ENCODE measurements at places on chromosomes 11 and 22.

DNA sequence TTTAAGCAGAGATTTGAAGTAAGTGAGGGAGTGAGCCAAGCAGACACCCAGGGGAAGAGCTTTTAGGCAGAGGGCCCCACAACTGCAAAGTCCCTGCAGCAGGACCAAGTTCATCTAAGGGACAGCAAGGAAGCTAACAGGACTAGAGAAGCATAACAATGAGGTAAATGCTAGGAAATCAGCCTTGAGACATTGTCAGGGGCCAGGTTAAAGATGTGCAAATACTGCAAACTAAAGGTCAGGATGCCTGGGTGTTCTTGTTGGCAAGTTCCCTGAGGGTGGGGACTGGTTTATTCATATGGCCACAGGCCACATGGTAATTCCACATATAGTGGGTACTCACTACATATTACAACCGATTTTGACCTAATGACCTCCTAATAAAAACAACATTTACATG, 399.2 kb upstream of the NARS2 start:
- DNase-seq = no peak

DNA sequence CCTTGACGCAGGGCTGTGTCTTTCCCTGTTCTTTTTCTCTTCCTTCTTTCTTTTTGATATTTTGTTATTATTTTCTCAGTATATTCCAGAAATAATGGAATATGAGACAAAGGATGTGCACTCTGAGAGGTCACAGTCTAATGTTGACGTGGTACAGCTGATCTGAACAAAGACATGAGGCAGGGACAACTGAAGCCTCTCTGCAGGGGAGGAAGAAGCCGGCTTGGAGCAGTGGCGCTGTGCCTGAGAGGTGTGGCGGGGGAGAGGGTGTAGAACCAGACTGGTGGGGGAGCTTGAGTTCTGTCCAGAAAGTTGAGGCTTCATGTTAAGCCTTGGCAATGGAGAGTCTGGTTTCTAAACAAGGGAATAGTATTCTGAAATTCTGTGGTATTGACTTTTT, 34.7 kb downstream of the ADAMTS15 start:
- no peak for DNase-seq

DNA sequence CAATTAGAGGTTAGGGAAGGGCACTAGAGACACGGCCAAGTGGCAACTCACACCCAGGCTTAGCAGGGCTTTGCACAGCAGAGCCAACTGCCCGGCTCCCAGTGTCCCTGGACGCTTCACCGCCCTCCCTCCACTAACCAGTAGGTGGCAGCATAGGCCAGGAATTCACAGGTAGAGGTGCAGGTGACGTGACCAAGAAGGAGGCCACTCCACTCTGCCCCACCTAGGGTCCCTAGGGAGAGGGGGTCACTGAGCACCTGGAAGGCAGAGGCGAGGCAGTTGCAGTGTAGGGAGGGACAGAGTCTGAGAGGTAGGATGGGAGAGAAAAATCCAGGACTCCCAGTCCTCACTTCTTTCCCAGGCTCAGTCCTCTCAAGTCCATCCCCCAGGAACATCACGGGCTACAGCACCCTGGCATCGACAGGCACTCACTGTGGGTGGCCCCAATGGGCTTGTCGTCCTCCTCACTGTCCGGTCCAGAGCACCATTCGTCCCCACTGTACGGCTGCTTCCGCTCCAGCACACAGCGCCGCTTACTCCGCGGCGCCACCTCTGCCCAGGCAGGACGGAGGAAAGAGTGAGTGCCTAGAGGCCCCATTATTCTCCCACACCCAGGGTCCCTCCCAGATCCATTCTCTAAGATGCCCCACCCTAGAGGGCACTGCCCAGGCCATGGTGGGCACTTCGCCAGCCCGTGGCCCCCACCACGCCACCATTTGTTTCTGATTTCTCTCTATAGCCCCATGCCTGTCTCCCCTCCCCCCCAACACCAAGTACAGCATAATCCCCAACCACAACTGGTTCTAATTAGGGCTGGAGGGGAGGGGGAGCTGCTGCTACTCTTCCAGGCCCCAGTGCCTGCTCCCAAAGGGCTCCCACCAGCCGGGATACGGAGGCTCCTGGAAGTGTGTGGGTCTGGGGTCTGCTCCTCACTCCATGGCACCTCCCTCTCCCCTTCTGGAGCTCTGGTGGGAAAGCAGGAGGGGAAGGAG, 18.4 kb downstream of the BCL9L start:
- DNase-seq = peak; percentile 85

- no peak for DNase-seq
These were observed 5.7 kb downstream of the LTO1 start for GRCh38 chr11:69669486-69669885.

DNA sequence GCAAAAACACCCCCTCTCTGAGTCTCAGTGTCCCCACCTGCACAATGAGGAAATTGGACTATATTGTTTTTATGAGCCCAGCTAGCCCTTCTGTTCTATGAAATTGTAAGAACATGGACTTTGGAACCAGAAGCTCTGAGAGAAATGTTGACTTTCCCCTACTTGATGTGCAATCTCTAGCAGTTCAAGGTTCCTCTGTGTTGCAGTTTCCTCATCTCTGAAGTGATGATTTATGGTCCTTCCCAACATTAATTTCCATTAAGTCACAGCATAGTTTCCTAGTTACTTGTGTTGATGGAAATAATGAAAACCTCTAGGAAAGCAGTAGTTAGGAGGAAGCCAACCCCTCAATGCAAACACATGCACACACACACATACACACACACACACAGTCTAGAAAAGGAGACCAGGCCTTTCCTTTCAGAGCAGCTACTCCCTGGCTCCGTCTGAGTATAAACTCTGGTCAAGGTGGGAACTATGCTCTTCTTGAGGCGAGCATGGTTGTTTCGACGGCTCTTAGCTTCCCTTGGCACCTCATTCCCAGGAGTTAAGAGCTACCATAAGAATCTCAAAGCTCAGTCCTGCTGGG, 518.4 kb downstream of the SOX6 start:
- DNase-seq = no peak

GRCh38 chr11:124481365-124482323, 36.1 kb upstream of the OR8B8 start:
- peak; percentile 35 for DNase-seq

DNA sequence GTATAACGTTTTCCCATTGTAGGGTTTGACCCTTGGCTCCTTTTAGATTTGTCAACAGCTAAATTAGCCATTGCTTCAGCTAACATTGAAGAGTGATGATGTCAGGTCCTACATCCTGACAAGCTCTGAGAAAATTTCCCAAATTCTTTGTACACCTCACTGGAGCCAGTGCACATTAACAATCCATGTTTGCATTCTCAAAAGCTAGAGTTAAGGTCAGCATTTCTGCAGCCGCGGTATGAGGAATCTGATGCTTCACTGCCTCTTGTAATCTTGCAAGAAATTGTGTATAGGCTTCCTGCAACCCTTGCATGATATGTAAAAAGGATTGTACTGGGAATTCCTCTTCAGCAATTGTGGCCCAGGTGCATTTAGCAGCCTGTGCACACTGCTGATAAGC, 33.1 kb upstream of the NCAM1 start:
- DNase-seq = no peak

DNA sequence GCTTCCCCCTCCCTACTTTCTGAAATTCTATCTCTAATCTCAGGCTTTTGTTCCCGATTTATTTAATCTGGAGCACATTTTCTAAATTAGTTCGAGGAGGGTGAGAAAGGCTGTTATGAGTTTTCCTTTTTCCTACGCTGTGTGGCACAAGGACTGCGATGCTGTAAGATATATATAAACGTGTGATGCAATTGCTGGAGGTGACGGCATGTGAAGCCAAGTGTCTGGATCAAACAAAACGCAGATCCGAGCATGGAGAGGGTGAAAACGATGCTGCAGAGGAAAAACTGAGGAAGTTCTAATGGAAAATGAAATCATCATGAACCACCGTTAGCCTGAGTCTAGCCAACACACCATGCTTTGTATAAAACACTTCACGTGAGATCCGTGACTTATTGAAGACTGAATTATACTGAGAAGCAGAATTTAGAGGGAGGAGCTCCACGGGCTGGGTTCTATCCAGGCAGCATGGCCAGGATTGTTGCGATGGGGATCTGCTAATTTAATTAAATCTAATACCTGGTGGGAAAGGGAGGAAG, 4.4 kb downstream of the PKNOX2 start:
- no peak for DNase-seq

DNA sequence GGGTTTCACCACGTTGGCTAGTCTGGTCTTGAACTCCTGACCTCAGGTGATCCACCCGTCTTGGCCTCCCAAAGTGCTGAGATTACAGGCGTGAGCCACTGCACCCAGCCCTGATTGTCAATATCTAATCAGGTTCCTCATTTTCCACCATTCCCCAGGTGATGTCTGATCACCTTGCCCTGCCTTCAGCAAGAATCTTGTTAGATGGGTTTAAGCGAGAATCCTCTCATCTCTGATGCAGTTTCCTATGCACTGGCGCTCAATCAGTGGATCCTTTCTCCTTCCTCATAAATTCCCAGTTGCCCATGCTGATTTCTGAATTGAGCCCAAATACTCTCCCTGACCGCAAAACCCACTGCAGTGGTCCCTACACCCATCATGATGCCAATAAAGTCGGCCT, 664 bp upstream of the ZC3H7B start:
- DNase-seq = no peak

GRCh38 chr22:24188705-24189248, 7.5 kb downstream of the SUSD2 start:
- no peak for DNase-seq

DNA sequence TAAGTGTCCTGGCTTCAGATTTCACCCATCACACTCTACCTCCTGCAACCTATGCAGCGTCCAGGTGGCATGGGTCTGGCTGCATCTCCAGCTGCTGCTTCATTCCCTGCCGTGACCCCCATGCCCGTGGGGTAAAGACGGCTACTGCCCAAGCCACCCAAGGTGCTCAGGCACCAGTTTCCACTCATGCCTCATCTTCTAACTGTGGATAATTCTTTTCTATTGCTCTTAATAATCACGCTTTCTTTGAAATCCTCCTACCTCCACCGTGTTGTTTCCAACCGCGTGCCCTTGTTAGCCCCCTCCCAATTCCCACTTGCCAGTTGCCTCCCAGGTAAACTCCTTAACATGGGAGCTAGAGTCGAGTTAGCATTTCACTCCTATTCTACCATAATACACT, 738.5 kb downstream of the OPCML start:
- DNase-seq = no peak

DNA sequence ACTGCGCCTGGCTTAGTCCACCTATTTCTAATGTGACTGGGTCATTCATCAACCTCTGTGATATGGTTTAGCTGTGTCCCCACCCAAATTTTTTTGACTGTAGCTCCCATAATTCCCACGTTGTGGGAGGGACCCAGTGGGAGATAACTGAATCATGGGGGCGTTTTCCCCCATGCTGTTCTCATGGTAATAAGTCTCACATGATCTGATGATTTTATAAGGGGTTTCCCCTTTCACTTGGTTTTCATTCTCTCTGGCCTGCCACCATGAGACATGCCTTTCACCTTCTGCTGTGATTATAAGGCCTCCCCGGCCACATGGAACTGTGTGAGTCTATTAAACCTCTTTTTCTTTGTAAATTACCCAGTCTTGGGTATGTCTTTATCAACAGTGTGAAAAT, 8.7 kb downstream of the CENATAC start:
- DNase-seq = no peak

- no peak for DNase-seq
These were observed 8.0 kb downstream of the TIRAP start for GRCh38 chr11:126290887-126291286.

- no peak for DNase-seq
These were observed at the start of gene CD81 for GRCh38 chr11:2376751-2377451. Gene CD81, plus strand, starts transcription at chr11:2377310. Its CDS starts 240 bp downstream, at chr11:2377550.

DNA sequence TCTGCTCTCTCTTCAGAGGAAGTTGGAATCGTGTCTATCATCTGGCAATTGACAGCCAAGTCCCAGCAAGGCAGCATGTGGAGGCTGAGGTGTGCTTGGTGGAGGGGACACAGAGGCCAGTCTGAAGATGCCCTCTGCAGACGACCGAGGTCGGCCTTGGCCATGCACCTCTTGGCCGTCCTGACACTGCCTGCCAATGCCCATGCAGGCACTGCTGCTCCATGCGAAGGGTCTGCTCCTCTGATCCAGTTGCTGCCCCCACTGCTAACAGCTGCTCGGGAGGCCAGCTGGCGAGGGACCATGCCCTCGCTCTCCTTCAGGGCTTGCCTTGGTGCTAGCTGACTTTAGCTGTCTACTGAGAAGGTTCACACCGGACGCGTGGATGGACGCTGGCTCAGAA, 527.9 kb downstream of the OPCML start:
- no peak for DNase-seq

DNA sequence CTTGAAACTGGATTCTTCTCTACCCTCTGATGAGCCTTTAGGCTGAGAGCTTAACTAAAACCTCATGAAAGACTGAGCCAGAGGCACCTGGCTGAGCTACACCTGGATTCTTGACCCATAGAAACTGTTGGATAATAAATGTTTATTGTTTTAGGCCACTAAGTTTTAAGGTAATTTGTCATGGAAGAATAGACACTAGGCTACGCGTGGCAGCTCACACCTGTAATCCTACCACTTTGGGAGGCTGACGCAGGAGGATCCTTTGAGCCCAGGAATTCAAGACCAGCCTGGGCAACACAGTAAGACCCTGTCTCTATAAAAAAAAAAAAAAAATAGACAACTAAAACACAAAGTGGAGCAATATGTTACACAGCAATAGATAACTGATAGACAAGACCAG, 29.2 kb upstream of the UPB1 start:
- no peak for DNase-seq

DNA sequence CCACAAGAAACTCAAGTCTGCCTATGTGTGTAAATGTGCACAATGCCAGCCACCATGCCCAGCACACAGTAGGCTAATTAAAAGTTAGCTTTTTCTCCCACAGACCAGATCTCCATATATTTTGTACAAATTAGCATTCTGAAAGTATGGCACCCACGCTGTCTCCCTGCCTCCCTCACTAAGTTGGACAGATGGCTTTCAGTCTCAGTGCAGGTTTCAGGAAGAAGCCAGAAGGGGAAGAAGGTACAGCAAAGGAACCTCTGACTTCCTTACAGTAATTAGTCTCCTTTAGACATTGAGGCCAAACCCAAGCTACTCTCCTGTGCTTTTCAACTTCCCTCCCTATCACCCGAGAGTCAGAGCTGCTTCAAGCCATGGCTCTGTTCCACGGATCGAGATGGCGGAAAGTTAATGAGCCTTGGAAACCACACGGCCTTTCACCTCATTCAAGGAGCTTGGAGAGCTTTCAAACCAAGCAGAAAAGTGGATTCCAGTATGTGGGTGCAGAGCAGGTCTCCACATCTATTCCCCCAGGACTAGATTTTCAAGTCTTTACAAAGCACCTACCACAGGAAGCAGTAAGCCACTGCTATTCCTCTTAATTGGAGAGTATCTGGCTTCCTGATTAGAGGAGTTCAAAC, 221.1 kb upstream of the NARS2 start:
- no peak for DNase-seq
